Globus pallidus (tissue), 1 donor: ENCODE measurements at places on chromosomes 7 and 10.

DNA sequence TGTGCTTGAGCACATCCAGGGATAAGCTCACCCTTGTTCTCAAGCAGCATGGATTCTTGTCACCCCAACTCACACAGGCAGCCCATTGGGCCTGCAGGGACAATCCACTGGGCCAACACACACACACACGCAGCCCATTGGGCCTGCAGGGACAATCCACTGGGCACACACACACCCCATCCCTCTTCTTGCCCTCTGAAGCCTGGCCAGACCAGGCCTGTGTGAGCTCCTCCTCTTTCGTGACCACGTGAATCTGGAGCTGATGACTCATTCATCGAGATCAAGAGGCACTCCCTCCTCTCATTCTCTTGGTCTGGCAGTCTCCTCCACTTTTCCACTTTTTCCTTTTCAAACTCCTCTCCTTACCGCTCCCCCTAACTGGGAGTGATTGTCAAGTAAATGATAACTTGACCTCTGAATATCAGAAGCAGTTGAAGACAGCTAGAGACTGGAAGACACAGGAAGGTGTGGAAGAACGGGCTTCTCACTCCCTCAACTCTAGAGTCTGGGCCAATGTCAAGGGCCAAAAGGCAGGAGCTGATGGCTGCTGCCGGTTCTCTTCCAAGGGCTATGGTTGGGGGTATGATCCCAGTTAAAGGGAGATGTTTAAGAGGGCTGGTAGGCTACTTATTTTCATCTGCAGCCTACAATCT is 89.7 kb downstream of the HIPK2 start:
- DNase-seq: peak; percentile 81

DNA sequence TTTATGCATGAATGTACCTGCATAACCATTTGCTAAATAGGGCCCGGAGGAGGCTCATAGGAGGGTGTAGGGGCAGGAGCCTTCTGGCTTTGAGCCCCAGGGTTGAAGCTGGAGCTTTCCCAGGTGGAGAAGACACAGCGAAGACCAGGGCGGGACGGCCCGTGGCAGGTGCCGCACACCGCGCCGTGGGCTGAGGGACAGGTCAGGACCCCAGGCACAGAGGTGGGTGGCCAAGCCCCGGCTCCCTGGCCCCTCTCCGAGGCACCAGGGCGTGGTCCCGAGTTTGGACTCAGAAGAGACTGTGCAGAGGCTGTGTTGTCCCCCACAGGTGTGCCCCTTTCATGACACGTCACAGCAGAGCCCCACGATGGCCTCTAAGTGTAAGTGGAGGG is 56.5 kb downstream of the PWWP2B start:
- DNase-seq: no peak

- no peak for DNase-seq
Observed at GRCh38 chr7:24328050-24328449, 44.1 kb downstream of the NPY start.

DNA sequence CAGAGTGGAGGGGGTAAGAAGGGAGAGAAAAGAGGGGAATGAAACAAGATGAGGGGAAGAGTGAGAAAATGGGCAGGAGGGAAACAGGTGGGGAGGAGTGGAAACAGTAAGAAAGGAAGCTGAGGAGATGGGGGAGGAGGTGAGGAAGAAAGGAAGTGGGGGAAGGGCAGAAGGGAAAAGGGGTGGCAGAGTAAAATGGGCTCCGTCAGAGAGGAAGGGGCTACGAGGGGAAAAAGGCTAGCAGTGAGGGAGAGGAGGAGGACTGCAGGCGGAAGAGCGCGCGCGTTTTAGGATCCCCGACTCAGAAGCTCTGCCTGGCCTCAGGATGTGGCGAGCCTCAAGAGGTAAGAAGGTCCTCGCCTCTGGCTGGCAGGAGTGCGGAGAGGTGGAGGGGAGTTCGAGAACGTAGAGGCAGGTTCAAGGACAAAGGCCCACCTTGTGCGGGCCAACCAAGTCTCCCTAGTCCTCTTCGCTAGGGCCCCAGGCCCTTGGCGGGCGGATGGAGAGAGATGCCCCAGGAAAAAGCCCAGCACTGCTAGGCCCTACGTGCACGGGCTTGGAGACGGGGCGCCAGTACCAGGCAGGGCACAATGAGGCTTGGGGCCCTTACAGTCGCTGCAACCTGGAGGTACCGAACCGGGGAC is 5.8 kb upstream of the NKX2-3 start:
- no peak for DNase-seq

DNA sequence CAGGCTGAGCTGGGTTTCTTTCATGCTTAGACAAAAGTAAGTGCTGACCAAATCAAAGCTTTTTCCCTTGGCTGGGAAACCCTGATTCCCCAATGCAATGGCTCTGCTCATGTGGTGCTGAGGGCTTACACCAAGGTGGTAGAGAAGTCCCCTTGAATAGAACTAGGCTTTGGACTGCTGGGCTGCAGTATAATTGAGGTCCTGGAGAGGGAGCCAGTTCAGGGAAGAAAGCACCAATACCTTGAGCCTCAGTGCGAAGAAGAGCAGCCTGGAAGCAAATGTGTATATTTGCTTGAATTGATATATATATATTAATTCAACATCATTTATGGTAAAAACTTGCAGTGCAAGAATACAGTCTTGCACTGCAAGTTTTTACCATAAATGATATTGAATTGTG is 391.1 kb downstream of the RPS24 start:
- no peak for DNase-seq

GRCh38 chr7:124072603-124073309 is 39.9 kb upstream of the TMEM229A start:
- DNase-seq: no peak

DNA sequence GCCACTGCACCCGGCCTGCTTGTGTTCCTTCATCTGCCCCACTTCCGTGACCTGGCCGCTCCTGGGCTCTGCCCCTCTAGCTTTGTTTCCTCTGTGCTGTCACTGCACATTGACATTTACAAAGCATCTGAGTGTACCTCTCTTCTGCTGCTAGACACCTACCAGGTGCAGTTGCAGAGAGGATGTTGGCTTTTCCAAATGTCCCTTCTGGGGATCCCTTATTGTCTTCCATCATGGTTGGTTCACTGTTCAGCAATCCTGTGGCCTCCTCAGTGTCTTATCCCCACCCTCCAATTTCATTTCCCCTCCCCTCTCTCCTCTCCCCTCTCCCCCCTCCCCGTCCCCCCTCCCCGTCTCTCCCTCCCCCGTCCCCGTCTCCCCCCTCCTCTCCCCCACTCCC is 13.8 kb downstream of the VWA2 start:
- no peak for DNase-seq
